ENCODE measurements at places on chromosomes 6 and 20.

DNA sequence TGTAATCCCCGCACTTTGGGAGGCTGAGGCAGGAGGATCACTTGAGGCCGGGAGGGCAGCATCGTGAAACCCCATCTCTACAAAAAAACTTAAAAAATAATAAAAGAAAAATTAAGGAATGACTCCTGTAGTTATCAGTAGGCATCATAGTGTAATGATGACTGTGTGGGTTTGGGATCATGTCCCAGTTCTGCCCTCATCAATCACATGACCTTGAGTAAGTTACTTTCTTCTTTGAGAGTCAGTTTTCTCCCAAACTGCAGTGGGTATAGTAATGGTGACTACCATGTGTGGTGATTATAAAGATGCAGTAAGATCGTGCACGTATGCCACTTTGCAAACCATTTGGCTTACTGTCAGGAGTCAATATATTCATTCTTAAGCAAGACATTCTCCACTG, 89.2 kb downstream of the TXNDC5 start:
- H3K27me3 ChIP-seq: peaks cover 5% of the 10 kb centered on the region
- H3K4me3 ChIP-seq: no peak overlapping the region
- no peak overlapping the region for H3K27ac ChIP-seq

DNA sequence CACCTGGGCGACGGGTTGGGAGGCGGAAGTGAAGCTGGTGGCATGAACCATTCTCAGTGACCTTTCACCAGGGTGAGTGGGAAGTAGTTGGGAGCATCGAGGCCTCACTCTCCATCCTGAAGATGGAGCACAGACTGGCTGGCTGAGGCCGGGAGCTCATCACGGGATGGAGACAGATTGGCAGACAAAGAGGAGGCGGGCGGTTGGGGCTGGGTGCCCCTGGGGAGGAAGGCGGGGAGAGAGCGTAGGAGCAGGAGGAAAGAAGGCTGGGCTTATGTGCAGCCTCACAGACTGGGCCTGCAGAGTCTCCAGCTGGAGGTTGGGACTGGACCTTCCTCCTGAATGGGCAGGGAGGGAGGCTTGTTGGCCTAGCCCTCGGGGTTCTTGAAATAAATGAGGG, 44.2 kb upstream of the SCRT2 start:
- H3K27ac ChIP-seq: no peak overlapping the region
- no peaks in the 10 kb centered on the region for H3K4me1 ChIP-seq
- no peak overlapping the region for H3K4me3 ChIP-seq
- peaks cover 16% of the 10 kb centered on the region for H3K27me3 ChIP-seq
- no peak for DNase-seq

- no peak overlapping the region for H3K4me3 ChIP-seq
- H3K36me3 ChIP-seq: no peaks in the 10 kb centered on the region
- no peak for DNase-seq
- no peak overlapping the region for H3K27ac ChIP-seq
Observed at GRCh38 chr20:32460683-32461320, 102.7 kb downstream of the ASXL1 start.

DNA sequence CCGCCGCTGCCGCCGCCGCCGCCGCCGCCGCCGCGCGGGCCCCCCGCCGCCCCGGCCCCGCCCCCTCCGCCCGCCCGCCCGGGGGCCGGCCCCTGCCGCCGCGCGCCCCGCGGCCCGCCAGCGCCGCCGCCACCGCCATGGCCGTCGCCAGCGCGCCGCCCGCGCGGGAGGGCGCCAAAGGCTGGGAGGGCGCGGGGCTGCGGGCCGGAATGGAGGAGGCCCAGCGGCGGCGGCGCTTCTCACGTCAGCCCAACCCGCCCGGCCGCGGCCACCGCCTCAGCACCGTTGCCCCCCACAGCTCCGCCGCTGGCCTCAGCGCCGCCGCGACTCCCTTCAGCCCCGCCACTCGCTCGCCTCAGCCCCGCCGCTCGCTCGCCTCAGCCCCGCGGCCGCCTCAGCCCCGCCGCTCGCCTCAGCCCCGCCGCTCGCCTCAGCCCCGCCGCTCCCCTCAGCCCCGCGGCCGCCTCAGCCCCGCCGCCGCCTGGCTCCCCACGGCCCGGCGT, 258 bp downstream of the PHF10 start:
- H3K36me3 ChIP-seq: peaks cover 20% of the 10 kb centered on the region
- peaks cover 6% of the 10 kb centered on the region for H3K27me3 ChIP-seq
- H3K4me3 ChIP-seq: peak overlapping the region; percentile 67
- H3K27ac ChIP-seq: no peak overlapping the region

GRCh38 chr20:47817573-47817972, 32.3 kb upstream of the SULF2 start:
- H3K27me3 ChIP-seq: peaks cover 11% of the 10 kb centered on the region
- no peak overlapping the region for H3K4me3 ChIP-seq
- no peak overlapping the region for H3K27ac ChIP-seq
- no peaks in the 10 kb centered on the region for H3K4me1 ChIP-seq
- no peaks in the 10 kb centered on the region for H3K36me3 ChIP-seq

GRCh38 chr6:20978151-20978614, 443.9 kb downstream of the CDKAL1 start:
- no peaks in the 10 kb centered on the region for H3K27me3 ChIP-seq
- H3K36me3 ChIP-seq: no peaks in the 10 kb centered on the region
- H3K4me1 ChIP-seq: peaks cover 3% of the 10 kb centered on the region
- H3K27ac ChIP-seq: no peak overlapping the region

DNA sequence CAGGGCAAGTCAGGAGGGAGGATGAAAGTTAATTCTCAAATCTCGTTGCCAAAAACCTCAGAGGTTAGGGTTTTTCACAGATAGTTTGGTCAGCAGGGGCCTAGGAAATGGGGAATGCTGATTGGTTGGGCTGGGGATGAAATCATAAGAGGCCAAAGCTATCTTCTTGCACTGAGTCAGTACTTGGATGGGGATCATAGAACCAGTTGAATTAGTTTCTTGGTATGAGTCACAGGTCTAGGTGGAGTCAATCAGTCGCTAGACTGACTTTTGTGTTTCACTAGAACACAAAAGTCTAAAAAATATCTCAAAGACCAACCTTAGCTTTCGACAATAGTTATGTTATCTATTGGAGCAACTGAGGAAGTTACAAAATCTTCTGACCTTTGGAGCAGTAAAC, 368.5 kb downstream of the TBC1D32 start:
- no peak overlapping the region for H3K4me3 ChIP-seq
- DNase-seq: no peak
- no peaks in the 10 kb centered on the region for H3K4me1 ChIP-seq
- no peaks in the 10 kb centered on the region for H3K27me3 ChIP-seq
- no peaks in the 10 kb centered on the region for H3K36me3 ChIP-seq

GRCh38 chr6:5241252-5241651, 19.5 kb downstream of the LYRM4 start:
- H3K36me3 ChIP-seq: no peaks in the 10 kb centered on the region
- H3K4me3 ChIP-seq: no peak overlapping the region
- DNase-seq: no peak
- H3K27ac ChIP-seq: no peak overlapping the region

DNA sequence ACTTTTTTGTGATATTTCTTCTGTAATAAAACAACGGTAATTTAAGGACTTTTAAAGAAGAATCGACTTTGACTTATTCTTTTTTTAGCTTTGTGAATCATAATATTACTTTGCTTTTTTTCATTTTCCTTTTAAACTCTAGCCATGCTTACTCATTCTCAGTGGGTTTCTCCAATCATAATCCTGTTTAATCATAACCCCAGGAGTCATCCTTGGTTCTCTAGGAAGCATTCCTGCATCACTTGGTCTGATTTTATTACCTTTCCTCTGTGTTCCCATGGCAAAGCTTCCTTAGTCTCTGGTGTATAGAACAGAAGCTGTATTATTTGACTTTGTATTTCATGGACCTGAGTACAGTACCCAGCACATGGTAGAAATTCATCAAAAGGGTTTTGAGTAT, 223.5 kb downstream of the CDKAL1 start:
- no peak overlapping the region for H3K27ac ChIP-seq
- H3K36me3 ChIP-seq: peaks cover 21% of the 10 kb centered on the region
- H3K27me3 ChIP-seq: no peaks in the 10 kb centered on the region

DNA sequence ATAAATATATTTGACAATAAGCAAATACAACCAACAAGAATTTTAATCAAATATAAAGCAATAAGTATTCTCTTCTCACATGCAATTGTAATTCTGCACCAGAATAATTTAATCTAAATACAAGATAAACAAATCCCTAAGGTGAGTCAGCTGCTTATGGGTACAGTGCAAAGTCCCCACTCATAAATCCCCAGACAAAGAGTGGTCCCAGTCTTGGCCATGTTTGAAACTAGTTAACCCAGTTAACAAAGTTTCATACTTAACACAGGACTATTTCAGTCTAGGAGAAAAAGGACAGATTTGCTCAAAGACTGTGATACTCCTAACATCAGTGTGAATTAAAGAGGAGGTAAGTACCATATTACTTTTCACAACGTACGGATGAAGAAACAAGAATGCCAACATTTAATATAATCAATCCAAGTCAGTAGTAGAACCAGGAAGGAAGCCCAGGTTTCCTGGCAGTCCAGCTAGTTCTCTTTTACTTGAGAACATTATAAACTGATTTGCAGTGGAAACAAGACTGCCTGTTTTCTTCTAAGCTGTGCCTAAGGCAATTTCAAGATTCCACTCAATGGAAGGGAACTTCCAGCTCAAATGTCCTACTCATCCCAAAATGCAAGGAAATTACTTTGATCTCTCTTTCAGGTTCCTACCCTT, 10.4 kb downstream of the SAMD3 start:
- no peak for DNase-seq
- peaks cover 60% of the 10 kb centered on the region for H3K4me1 ChIP-seq
- no peak overlapping the region for H3K27ac ChIP-seq

DNA sequence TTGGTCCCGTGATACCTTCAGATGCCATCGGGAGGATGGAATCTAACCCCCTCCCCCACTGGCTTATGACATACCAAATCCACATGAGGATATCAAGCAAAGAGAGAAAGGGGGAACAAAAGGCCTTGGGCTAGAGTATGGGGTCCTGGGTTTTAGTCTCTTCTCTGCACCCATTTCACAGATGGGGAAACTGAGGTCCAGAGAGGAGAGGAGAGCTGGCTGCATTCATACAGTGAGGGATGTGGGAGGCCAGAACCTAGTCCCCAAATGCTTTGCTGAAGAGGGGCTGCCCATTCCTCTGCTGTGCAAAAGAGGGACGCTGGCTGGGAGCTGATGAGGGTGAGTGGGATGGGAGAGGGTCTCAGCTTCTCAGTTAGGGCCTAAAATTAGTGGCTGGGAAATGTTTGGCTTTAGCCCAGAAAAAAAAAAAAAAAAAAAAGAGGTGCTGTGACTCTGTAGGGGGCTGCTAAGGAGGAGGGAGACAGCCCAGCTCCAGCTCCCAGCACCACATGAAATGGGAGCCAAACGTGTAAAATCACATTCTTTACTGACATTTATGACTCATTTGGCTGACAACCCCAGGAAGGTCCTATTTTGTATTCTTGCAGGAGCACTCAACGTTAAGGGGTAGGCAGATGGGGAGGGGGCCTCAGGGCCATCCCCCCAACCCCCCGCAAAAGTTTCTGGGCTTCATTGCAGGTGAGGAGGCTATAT, 11.9 kb downstream of the XKR7 start:
- no peaks in the 10 kb centered on the region for H3K4me1 ChIP-seq
- DNase-seq: no peak
- no peak overlapping the region for H3K4me3 ChIP-seq
- no peak overlapping the region for H3K27ac ChIP-seq
- H3K36me3 ChIP-seq: no peaks in the 10 kb centered on the region
- peaks cover 8% of the 10 kb centered on the region for H3K27me3 ChIP-seq

GRCh38 chr6:105318660-105319059, 84.2 kb downstream of the PREP start:
- H3K27me3 ChIP-seq: no peaks in the 10 kb centered on the region
- H3K27ac ChIP-seq: no peak overlapping the region
- H3K36me3 ChIP-seq: peaks cover 36% of the 10 kb centered on the region
- no peak for DNase-seq
- no peaks in the 10 kb centered on the region for H3K4me1 ChIP-seq
- H3K4me3 ChIP-seq: no peak overlapping the region

GRCh38 chr6:157645201-157645795, 177.7 kb upstream of the SNX9 start:
- H3K4me3 ChIP-seq: no peak overlapping the region
- H3K4me1 ChIP-seq: peaks cover 29% of the 10 kb centered on the region
- H3K36me3 ChIP-seq: peaks cover 26% of the 10 kb centered on the region
- H3K27me3 ChIP-seq: peaks cover 4% of the 10 kb centered on the region

GRCh38 chr6:116405138-116405537, 34.4 kb downstream of the DSE start:
- no peak overlapping the region for H3K4me3 ChIP-seq
- H3K4me1 ChIP-seq: no peaks in the 10 kb centered on the region
- no peak for DNase-seq
- H3K36me3 ChIP-seq: no peaks in the 10 kb centered on the region
- no peak overlapping the region for H3K27ac ChIP-seq
- H3K27me3 ChIP-seq: peaks cover 4% of the 10 kb centered on the region

DNA sequence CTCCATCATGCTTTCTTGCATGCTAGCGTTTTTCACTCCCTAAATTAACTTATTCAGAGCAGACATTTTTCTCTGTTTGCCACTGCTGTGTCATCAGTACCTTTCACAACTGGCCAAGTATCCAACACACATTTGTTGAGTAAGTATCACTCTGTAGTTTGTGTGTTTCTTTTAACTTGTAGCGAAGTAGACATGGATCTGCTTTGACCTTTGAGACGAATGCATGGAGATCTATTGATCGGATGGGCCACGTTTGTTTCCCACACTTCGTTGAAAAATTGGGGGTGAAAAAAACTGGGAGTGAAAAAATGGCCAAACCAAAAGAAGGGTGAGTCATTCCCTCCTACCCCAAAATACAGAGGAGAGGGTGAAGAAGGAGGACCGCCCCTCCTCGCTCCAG, 12.9 kb upstream of the SLC9A8 start:
- no peak overlapping the region for H3K4me3 ChIP-seq
- peaks cover 46% of the 10 kb centered on the region for H3K4me1 ChIP-seq
- H3K27me3 ChIP-seq: peaks cover 9% of the 10 kb centered on the region
- H3K27ac ChIP-seq: no peak overlapping the region
- no peaks in the 10 kb centered on the region for H3K36me3 ChIP-seq

DNA sequence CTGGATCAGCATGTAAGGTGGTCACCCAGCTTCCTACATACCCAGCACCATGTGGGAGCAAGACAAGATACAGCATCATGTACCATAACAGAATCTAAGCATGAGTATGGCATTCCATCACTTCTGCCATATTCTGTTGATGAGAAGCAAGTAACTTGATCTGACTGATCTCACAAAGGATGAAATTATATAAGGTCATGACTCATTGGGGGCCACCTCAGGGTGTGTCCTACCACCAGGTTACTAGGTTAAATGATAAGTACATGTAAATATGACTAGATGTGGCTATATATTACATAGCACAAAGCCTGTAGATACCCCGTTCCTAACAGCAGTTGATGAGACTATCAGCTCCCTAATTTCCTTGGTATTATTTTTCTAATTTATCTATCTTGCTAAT, 213.1 kb downstream of the DOK5 start:
- no peaks in the 10 kb centered on the region for H3K4me1 ChIP-seq
- no peak overlapping the region for H3K4me3 ChIP-seq
- no peak overlapping the region for H3K27ac ChIP-seq
- DNase-seq: no peak

DNA sequence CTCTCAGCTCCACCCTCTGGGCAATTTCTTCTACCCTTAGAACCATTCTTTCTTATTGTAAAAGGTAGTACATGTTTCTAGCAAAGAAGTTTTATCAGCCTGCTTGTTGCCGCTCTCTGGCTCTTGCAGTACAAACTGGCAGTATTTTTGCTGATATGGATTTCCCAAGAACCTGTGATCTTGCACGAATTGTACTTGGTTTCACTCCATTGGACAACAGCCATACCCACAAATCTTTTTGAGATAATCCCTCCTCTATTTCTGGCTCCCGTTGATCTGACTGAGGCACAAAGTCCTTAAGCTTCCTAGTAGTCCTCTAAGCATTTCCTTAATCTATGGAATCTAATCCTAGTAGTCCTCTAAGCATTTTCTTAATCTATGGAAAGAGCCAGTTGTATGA, 487.0 kb upstream of the PTCHD4 start:
- no peaks in the 10 kb centered on the region for H3K36me3 ChIP-seq
- no peak overlapping the region for H3K27ac ChIP-seq
- no peak overlapping the region for H3K4me3 ChIP-seq
- no peaks in the 10 kb centered on the region for H3K4me1 ChIP-seq
- DNase-seq: no peak
